Stimulated activated naive CD8-positive, alpha-beta T cell treated with anti-CD3 and anti-CD28 coated beads, Interleukin-15, amount 100 ng/mL, for 72 hours (primary cell): ENCODE measurements at places on chromosomes 1 and 21.

DNA sequence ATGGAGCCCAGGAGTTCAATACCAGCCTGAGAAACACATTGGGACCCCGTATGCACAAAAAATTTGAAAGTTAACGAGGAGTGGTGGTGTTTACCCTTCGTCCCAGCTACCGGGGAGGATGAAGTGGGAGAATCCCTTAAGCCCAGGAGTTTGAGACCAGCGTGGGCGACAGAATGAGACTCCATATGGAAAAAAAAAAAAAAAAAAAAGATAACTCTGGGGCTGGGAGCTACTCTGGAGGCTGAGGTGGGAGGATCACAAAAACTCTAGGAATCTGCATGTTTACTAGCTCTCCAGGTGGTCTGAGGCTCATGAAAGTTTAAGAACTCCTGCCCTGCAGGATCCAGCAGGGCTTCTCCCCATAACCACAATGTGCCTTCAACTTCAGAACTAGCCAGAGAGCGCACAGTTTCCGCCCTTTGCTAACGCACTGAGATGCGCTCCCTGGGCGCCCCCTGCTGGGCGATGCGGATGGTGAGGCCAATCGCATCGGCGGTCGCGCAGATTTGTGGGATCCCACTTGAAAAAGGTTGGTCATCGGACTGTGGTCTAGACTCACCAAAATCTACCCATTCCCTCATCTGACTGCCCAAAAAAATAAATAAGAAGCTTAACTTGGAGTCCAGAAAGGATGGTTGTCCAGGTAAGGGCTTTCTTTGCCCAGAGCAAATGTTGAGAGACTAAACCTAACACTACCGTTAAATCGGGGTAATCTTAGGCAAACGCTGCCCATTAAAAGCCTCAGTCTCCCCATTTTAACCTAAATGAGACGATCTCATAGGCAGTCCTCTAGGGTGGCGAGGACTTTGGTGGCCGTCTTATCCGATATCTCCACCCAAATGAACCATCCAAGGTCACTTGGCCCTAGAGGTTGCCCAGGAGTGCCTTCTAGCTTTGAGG, 8.8 kb downstream of the ZNF683 start:
- peak; percentile 84 for DNase-seq

GRCh38 chr1:29849038-29849750, 612.9 kb downstream of the PTPRU start:
- peak; percentile 48 for DNase-seq

- DNase-seq, result no peak
Observed at GRCh38 chr1:162357681-162358266, 18.9 kb downstream of the SPATA46 start.

- no peak for DNase-seq
Observed at GRCh38 chr1:69167876-69168275, 399.8 kb upstream of the LRRC7 start.

DNA sequence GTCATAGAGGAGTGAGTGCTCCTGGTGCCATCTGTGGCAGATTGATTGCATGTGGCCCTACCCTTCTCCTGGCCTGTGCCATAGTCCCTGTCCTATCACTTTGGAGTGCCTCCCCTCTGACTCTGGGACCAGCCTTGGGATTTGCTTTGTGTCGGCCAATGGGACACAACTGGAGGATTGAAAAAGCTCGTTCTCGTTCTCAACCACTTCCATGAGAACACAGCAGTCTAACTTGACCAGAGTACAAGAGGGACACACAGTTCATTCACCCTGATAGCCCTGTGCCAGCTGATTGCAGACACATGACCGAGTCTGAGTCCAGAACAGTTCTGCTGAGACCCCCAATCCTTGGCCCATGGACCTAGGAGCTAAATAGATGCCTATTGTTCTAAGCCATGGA, 47.8 kb downstream of the C1orf198 start:
- no peak for DNase-seq

DNA sequence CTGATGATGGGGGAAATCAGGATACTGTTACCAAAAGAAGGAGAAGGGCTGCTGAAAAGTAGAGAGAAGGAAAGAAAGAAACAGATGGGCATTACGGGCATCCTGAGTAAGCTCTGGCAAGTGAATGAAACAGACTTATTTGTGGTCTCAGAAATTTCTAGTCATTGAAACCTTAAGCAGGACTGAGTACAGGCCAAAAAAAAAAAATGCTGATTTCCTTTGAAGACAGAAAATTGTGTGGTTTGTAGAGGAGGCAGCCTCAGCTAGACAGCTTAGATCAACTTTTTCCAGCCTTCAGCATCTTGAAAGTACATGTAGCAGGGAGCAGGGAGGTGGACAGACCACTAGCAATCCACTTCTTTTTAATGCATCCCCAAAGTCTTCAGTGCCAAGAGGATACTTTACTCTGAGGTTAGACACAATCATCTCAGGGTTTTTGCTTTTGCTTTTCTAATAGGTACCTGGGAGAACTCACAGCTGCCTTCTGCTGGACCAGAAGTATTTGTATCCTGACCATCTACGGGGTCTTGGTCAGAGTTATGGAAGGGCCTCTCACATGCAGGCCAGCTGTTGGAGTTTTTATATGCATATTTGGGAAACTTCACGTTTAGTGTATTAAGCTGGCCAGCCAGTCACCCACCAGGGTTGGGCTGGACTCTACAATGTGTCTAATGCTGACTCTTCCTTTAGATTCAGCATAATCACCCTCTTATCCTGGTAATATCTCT, 10.6 kb upstream of the CAPZB start:
- no peak for DNase-seq

DNA sequence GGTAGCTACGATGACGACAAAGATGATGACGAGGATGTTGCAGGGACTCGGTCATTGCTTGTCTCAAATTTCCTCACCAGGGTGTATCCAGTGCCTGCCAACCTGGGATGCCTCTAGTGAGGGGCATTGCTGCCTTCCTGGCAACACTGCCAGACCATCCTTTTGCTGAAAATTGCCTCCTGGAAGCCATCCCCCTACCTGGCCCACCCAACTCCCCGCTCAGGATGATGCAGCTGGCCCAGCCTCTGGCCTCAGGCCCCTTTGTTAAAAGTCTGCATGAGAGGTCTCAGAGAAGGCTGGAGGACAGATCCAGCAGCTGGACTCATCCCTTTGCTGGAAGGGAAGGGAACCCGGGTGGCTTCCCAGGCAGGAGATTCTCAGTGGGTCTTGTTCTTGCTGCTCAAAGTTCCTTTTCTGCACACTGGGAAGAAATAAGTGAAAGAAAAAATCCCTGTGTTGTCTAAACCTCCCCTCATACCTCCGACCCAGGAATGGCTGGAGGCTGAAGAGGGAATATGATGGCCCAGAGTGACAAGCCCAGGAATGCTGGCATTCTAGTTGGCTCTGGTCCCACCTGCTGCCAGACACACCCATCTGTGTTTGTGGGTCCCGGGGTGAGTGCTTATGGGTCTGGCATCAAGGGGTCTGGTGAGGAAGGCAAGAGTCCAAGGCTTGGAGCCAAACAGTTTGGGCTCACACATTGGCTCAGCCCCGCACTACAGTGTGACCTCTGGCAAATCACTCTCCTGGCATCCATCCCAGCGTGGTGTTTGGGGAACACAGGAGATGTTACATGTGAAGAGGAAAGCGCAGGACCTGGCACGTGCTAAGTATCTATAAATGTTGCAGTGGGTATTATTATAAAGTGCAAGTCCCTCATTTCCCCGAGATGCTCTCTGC, 6.7 kb upstream of the FNDC5 start:
- DNase-seq, result no peak

GRCh38 chr1:94658221-94658620, 116.7 kb upstream of the F3 start:
- no peak for DNase-seq

DNA sequence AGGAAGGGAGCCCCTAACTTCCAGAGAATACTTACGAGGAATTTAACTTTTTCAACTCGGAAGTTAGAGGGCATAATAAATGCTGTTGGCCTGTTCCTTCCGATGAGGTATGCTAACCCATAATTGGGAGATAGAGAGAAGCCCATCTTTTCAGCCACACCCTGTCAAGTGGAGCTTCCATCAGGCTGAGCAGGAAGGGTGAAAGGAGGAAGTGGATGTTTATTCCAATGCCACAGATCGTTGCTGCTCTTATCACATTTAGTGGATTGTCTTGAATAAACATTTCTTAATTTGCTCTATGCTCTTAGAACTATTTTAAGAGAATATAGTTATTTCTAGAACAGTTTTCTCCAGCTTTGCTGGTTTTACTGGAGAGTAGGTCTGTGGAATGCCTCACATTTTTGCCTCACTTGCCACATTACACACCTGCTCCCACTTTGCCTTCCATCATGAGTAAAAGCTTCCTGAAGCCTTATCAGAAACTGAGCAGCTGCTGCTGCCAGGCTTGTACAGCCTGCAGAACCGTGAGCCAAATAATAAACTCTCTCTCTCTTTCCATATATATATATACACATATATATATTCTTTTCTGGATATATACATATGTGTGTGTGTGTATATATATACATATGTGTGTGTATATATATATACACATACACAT, 60.0 kb upstream of the RGS21 start:
- DNase-seq, result no peak

DNA sequence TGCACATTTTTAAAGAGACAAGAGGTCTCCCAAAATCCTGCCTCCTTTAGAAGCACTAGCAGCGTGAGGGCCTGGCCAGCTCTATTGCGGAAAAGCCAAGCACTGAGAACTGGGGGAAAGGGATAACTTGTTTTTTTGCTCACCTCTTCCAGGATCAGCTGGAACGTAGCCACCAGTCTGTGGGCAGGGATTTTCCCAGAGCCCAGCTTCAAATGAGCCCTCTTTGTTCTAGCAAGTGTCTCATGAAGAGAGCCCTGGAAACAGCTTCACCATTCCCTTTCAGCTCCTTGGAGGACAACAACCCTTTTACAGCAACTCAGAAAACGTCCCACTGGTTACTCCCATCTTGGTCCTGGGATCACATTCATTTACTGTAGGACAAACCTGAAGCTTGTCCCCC, 195.4 kb downstream of the LMX1A start:
- no peak for DNase-seq

DNA sequence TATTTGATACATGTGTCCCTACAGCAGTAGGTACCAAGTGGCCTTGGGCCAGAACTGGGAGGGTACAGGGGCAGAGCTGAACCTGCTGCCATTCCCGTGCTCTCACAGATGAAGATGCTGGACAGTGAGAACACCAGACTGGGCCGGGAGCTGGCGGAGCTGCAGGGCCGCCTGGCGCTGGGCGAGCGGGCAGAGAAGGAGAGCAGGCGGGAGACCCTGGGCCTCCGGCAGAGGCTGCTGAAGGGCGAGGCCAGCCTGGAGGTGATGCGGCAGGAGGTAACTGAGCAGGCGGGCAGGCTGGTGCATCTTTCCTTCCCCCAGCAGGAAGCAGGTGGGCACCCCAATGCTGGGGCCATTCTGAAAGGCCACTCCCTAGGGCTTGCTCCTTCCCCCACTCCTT, 21.9 kb downstream of the MFAP2 start:
- DNase-seq, result no peak

DNA sequence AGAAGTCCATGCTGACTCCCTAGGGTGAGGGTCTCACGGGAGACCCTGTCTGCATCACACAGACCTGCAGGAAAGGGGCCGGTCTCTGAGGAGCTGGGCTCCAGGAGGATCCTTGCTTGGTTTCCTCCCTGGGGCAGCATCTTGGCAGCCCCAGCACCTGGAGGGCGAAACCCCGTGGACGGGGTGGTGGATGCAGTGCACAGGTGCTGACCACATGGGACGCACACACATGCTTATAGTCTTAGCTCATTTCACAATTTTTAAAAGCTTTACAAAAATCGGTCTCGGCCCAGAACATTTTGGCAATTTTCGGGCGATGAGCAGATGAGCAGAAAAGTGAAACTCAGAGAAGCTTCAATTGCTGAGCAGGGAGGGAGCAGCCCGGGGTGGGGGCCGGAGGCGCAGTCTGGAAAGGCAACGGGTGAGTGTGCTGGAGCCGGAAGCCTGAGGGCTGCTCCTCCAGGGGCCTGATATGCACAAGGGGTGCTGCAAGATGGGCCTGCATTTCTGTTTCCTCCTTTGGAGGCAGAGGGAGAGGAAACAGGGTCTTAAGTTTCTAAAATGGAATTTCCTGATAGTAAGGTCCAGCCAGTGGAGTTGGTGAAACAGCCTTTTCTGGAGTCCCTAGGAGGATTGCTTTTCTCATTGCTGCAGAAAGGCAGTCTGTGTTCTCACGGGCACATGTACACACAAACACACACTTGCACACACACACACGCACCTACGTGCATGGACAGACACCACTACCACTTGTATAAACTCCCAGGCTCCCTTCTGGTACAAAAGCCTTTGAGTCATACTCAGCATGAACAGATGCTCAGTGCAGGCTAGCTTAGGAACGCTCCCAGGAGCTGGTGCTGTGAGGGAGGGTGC, 60.6 kb downstream of the SCCPDH start:
- DNase-seq, result no peak

GRCh38 chr21:35976929-35977328, 83.4 kb downstream of the SETD4 start:
- DNase-seq, result no peak

DNA sequence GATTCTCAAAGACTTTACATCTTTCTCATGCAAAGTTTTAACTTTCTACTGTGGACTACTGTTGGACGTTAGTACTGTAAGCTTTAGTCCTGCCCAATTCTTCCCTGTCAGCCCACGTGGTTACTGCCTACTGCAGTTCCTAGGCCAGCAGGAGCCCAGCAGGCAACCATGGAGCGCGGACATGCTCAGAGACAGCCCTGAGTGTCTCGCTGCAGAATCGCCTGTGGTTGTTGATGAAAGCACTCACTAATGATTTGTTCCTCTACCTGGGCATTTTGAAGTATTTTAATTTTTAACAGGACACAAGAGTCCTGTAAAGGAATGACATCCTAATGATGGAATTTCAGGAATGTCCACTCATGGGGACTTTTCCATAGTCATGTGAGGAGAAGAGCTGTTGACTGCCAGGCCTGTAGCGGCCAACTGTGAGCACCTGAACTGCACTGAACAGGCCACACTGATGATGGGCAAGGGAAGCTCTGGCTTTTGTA, 44.1 kb downstream of the PGBD5 start:
- DNase-seq, result no peak

- DNase-seq, result no peak
Observed at GRCh38 chr1:205715628-205716027, 34.4 kb downstream of the NUCKS1 start.

DNA sequence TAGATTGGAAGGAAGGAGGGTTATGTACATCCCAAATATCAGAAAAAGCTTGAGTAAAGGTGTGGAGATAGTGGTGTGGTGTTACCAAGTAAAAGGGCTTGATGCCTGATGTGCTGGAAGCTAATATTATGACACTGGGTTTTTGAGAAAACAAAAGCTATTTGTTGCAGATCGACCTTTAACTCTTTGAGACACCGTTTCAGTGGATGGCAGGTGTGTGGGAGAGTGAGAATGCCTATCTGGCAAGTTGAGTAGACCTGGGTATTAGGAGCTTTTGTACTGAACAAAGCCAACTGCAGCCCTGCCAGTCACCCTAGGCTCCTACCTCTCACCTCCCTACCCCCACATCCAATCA, 1.4 kb downstream of the MMACHC start:
- DNase-seq, result no peak

- no peak for DNase-seq
Observed at GRCh38 chr1:119794230-119794875, 16.9 kb downstream of the REG4 start.
